Stimulated activated CD8-positive, alpha-beta memory T cell treated with anti-CD3 and anti-CD28 coated beads, Interleukin-4, amount 100 ng/mL, for 4 hours (primary cell): ENCODE measurements at places on chromosomes 4 and X.

DNA sequence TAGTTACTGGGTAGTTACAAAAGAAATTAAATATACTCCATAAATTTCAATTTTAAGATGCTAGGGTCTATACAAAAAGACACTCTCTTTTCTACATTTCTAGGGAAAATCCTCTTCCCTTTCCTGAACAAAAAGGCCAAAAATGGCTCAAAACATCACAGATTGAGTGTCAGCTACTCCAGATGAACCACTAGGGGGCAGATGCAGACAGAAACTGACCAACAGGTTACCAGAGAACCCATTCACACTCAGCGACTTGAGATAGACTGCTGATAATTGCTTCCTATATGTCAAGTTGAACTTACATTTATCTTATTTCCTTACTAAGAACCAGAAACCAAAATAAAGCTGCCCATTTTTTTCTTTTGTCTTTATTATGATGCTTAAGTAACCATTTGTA lies 83.4 kb upstream of the MID1IP1 start:
- DNase-seq = no peak

DNA sequence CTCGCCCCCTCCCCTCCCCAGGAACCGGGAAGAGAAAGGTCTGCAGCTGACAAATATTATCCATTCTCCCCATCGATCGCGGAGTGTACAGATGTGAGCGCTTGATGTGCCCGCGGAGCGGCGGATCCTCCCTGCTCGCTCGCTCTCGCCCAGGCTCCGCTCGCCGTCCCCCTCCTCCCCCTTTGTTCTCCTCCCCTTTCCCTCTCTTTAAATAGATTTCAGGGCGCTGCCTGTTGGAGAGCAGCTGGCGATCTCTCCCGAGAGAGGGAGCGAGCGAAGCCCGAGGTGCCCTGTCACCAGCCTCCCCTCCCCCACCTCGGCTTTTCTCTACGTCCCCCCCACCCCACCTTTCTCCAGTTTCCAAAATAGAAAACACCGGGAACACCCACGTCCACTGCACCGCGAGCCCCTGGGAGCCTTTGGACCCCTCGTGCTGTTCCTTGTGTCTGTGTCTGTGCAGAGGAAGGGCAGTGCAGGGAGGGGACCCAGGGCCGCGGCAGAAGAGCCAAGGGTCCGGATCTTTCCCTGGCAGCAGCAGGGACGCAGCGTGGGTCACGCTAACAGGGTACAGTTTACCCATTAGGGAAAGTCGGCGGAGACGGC lies 56.6 kb upstream of the BCOR start:
- no peak for DNase-seq

DNA sequence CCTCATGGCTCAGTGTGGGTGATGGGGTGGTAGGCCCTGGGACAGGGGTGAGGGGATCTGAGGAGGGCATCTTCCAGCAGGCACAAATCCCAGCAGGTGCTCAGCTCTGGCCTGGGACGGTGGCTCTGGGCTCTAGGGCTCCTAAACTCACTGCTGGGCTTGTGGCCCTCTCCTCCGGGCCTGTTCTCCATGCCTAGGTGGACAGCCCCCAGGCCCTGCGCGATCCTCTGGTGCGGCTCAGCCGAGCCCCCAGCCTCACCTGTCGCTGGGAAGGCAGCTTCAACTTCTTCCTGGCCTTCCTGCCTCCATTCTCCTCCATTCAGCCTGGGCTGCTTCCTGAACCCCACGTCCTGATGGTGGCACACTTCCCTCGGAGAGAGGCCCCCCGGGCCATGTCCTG lies 19.3 kb upstream of the FGFR3 start:
- DNase-seq = no peak

DNA sequence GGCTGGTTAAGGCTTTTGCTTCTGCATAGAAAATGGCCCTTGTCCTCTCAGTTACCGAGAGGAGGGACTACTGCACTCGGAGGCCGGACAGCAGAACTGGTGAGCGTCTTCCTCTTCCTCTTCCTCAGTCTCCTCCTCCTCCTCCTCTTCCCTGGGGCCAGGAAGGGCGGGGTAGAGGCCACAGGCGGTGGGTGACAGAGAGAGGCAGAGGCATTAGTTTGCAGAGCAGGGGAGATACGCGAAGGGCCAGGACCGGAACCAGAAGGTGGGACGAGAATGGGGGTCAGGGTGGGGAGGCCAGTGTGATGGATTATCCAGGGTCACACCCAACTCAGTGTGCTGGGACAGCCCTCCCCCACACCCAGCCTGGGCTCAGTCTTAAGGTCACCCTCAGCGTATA lies 14.5 kb downstream of the IQSEC2 start:
- DNase-seq = no peak

GRCh38 chr4:81179326-81179725 lies 35.7 kb downstream of the PRKG2 start:
- no peak for DNase-seq

- DNase-seq = no peak
These were observed 317 bp downstream of the CMC4 start for GRCh38 chrX:155070663-155070974.

DNA sequence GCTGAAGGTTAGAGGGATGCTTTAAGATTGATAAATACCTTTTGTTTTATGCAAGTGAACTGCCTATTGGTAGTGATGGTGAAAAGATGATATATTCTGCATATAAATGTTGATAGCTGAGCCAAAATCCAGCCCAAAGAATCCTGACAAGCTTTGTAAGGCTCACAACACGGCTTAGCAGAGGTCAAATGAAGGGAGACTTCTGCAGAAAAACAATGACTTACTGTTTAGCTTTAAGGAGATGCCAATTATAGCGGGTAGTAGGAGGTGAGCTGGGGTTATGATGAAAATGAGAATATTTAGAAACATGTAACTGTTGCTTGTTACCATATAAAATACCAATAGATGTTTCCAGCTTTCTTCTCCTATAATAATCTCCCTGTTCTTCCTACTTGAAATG lies 97.1 kb downstream of the AFF1 start:
- no peak for DNase-seq

DNA sequence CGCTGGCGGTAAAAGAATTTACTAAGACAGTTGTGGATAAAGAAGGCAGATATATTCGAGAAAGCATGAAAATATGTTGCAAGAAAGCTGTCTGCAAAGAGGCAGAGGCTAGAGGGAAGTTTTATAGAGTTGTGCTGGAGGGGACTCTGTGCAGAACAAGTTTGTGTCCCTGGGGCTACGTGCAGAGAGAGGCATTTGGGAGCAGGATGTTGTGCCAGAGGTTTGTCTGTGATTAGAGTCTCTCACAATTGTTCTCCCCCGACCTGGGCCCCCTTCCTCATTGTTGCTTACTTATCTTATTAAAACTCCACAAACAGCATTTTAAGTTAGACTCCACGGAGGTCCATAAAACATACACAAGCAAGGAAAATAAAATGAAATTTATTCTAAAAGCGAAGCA lies 831.3 kb downstream of the NLGN4X start:
- no peak for DNase-seq

- DNase-seq = no peak
These were observed 58.0 kb downstream of the RHOH start for GRCh38 chr4:40254608-40255392.

DNA sequence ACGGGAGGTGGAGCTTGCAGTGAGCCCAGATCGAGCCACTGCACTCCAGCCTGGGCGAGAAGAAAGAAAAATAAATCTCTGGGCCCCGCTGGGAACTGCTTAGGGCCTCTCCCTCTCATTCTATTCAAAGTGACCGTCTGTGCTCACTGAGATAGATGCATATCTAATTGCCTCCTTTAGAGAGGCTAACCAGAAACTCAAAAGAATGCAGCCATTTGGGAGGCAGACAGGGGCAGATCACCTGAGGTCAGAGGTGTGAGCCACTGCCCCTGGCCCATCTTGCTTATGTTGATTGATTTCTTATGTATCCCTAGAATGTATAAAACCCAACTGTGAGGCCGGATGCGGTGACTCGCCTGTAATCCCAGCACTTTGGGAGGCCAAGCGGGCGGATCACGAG lies 6.2 kb upstream of the CSF2RA start:
- no peak for DNase-seq

DNA sequence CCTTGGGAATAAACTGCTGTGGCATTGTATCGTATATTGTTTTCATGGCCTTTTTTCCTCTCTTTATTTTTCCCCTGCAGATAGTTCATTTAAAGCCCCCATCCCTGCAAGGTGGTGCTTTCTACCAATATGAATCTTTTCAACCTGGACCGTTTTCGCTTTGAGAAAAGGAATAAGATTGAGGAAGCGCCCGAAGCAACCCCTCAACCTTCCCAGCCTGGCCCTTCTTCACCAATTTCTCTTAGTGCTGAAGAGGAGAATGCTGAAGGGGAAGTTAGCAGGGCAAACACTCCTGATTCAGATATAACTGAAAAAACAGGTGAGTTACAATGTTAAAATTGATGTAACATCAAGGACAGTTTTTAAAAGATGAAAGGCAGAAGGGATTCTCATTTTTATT lies 601 bp downstream of the SMARCAD1 start:
- no peak for DNase-seq

- no peak for DNase-seq
These were observed 28.2 kb downstream of the JADE1 start for GRCh38 chr4:128837679-128838078.

- DNase-seq = no peak
These were observed 1.2 kb downstream of the PROM1 start for GRCh38 chr4:16082426-16083240.

DNA sequence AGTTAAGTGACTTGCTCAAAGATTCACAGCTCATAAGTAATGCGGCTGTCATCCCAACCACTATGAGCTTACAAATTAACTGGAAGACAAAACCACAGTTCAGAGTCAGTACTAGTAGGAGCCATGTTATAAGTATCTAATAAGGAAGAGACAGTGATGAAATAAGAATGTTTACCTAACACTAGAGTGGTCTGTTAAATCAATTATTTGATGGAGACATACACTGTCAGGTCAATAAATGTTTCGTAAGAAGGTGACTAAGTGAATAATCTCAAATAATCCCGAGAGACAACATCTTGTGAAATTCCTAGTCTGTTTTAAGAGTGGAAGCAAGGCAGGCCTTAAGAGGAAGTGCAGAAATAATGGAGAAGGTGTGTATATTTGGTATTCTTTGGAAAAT lies 25.8 kb upstream of the AMELX start:
- DNase-seq = no peak

- no peak for DNase-seq
These were observed 3.5 kb downstream of the SMAD1 start for GRCh38 chr4:145485120-145485519.

GRCh38 chr4:101914761-101915160 lies 124.2 kb downstream of the BANK1 start:
- no peak for DNase-seq

GRCh38 chrX:22674932-22675331 lies 324.8 kb upstream of the DDX53 start:
- no peak for DNase-seq

GRCh38 chr4:147578593-147578992 lies 38.6 kb upstream of the TMEM184C start:
- DNase-seq = no peak

- no peak for DNase-seq
These were observed 34.0 kb downstream of the RNF175 start for GRCh38 chr4:153725831-153726154.

DNA sequence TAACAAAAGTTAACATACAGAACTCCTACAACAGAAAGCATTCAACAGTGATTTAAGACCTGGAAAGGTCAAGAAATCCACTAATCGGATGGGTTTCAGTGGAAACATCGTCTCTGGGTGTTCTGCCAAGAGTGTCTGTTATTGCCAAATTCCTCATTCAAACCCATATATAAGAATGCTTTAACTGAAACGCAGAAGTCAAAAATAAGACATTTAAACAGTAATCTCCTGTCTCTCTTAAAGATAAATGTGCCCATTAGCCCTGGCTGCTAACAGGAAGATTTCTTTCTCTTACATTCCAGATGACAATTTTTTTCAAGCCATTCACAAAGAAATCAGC lies 31.5 kb downstream of the DCTD start:
- DNase-seq = no peak
